ENCODE measurements at places on chromosomes 4 and X. TPM values are rescaled to one million over a fixed set of nuclear protein-coding genes. Genes with fewer than 3 reads are reported as not detected.

The NCAPG gene
- 10.1 TPM for total RNA-seq

GRCh38 chr4:156321203-156321602 is 367.5 kb upstream of the CTSO start:
- no peaks in the 10 kb centered on the region for H3K36me3 ChIP-seq
- H3K27ac ChIP-seq = no peak overlapping the region
- H3K27me3 ChIP-seq = no peaks in the 10 kb centered on the region
- DNase-seq = peak; percentile 49
- H3K4me3 ChIP-seq = no peak overlapping the region
- no peaks in the 10 kb centered on the region for H3K4me1 ChIP-seq

DNA sequence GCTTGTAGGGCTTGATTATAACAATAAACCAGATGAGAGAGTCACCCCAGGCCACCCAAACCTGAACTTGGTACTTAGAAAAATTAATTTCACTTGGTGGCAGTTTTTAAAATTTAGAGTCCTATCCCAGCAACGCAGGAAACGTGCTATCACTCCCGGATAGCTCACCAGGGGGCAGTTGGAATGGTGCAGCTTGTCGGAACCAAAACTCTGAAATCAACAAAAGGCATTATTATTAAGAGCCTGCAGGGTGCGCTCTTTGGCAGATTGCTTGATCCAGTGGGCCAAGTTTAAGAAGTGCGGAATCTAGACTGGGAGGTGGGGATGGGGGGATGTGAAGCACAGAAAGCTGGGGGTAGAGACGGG is 2.4 kb downstream of the FRAS1 start:
- peaks cover 29% of the 10 kb centered on the region for H3K27me3 ChIP-seq
- peak; percentile 79 for DNase-seq
- H3K4me1 ChIP-seq = peaks cover 3% of the 10 kb centered on the region
- H3K36me3 ChIP-seq = no peaks in the 10 kb centered on the region

DNA sequence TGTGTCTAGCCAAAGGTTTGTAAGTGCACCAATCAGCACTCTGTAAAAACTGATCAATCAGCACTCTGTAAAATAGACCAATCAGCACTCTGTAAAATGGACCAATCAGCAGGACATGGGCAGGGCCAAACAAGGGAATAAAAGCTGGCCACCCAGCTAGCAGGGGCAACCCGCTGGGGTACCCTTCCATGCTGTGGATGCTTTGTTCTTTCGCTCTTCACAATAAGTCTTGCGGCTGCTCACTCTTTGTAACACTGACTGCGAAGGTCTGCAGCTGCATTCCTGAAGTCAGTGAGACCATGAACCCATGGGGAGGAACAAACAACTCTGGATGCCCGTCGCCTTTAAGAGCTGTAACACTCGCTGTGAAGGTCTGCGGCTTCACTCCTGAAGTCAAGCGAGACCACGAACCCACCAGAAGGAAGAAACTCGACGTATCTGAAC is 14.3 kb downstream of the HNRNPDL start:
- H3K27ac ChIP-seq = no peak overlapping the region
- H3K36me3 ChIP-seq = no peaks in the 10 kb centered on the region
- H3K4me3 ChIP-seq = no peak overlapping the region
- H3K4me1 ChIP-seq = no peaks in the 10 kb centered on the region
- H3K27me3 ChIP-seq = no peaks in the 10 kb centered on the region

The MEPE gene
- not detected for total RNA-seq

The RGS12 gene
- total RNA-seq = 15.7 TPM

GRCh38 chr4:184384810-184385557 is 89.4 kb downstream of the IRF2 start:
- peaks cover 9% of the 10 kb centered on the region for H3K36me3 ChIP-seq
- H3K4me3 ChIP-seq = peak overlapping the region; percentile 44
- DNase-seq = peak; percentile 33

The PWWP3B gene
- not detected for total RNA-seq

- no peaks in the 10 kb centered on the region for H3K36me3 ChIP-seq
- DNase-seq = no peak
- H3K4me3 ChIP-seq = no peak overlapping the region
Measured at GRCh38 chr4:73206236-73206635, 52.4 kb downstream of the ANKRD17 start.

The TBX22 gene
- total RNA-seq = not detected

DNA sequence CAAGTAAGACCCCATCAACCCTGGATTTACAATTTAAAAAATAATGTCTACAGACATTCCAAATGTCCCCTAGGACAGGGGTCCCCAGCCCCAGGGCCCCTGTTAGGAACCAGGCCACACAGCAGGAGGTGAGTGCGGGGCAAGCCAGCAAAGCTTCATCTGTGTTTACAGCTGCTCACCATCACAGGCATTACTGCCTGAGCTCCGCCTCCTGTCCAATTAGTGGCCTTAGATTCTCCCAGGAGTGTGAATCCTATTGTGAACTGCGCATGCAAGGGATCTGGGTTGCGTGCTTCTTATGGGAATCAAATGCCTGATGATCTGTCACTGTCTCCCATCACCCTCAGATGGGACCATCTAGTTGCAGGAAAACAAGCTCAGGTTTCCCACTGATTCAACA is 146.1 kb downstream of the ATP10D start:
- H3K4me3 ChIP-seq = no peak overlapping the region
- no peaks in the 10 kb centered on the region for H3K4me1 ChIP-seq

DNA sequence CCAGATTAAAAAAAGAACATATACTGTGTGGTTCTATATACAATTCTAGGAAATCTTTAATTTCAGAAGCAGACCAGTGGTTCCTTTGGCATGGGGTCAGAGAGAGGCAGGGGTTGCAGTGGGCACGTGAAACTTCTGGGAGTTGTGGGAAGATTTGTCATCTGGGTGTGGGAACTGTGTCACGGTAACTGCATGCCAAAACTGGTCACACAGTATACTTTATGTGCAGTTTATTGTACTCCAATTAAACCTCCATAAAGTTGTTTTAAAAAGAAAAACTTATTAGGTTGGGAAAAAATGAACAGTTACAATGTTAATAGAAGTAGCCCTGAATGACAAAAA is 26.7 kb upstream of the STS start:
- no peak overlapping the region for H3K27ac ChIP-seq
- peaks cover 4% of the 10 kb centered on the region for H3K4me1 ChIP-seq
- no peaks in the 10 kb centered on the region for H3K36me3 ChIP-seq
- no peak overlapping the region for H3K4me3 ChIP-seq

GRCh38 chrX:21802054-21802670 is 37.3 kb upstream of the MBTPS2 start:
- no peak overlapping the region for H3K4me3 ChIP-seq
- no peaks in the 10 kb centered on the region for H3K4me1 ChIP-seq
- no peaks in the 10 kb centered on the region for H3K27me3 ChIP-seq
- no peaks in the 10 kb centered on the region for H3K36me3 ChIP-seq

GRCh38 chr4:138279286-138279685 is 37.1 kb upstream of the SLC7A11 start:
- no peak overlapping the region for H3K4me3 ChIP-seq
- DNase-seq = no peak
- H3K36me3 ChIP-seq = no peaks in the 10 kb centered on the region
- no peak overlapping the region for H3K27ac ChIP-seq
- H3K27me3 ChIP-seq = no peaks in the 10 kb centered on the region

DNA sequence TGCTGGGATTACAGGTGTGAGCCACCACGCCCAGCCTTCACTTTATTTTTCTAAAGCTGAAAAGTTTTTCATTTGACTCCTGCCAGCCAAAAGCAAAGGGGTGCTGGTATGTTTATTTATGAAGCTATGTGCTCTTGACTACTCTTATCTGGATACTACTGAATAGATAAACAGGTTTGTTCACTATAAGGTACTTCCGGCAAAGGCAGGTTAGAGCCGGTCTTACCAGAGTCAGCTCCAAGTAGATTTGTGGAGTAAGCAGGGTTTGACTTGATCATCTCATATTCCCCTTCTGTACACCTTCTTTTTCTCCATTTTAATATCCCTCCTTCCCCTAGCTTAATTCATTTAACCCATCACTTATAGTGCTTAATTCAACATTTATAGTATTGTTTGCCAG is 175.4 kb upstream of the MBNL3 start:
- DNase-seq = no peak
- H3K27me3 ChIP-seq = no peaks in the 10 kb centered on the region
- no peak overlapping the region for H3K27ac ChIP-seq

All from fibroblast of lung (primary cell).